Activated CD4-positive, alpha-beta T cell treated with anti-CD3 and anti-CD28 coated beads, Interleukin-2, amount 10 ng/mL, durations not matched to agents 24 days and 14 days (primary cell): ENCODE measurements at places on chromosomes 1 and 21. TPM values are rescaled to one million over a fixed set of nuclear protein-coding genes. Genes with fewer than 3 reads are reported as not detected.

The KRTAP11-1 gene
- not detected in 2 replicates for total RNA-seq

The PEX10 gene
- 22.3 and 24.2 TPM in 2 replicates for total RNA-seq

The RGSL1 gene
- total RNA-seq: not detected in 2 replicates

DNA sequence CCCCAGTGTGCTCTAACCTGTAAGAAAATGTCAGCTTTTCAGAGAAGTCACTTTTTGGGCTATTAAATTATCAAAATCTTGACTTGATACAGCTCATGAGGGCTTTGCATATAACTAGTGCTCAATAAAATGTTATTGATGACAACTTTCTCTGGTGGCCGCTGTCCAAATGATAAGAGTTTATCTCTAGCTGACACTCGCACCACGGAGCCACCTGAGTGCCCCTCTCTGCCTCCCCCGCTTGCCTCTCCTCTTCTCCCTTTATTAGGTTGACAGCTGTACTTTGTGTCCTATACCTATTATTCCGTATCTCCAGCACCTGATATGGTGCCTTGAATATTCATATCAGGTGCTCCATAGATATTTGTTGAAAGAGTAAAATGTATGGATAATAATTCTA is 82.8 kb downstream of the PHTF1 start:
- H3K36me3 ChIP-seq: no peaks in the 10 kb centered on the region
- no peak for DNase-seq
- no peak overlapping the region for H3K4me3 ChIP-seq
- H3K4me1 ChIP-seq: peaks cover 10% of the 10 kb centered on the region
- no peaks in the 10 kb centered on the region for H3K27me3 ChIP-seq
- no peak overlapping the region for H3K27ac ChIP-seq

The DCDC2B gene
- total RNA-seq: 0.12 TPM in 1 of 2 replicates, not detected in the other

- DNase-seq: no peak
- no peaks in the 10 kb centered on the region for H3K36me3 ChIP-seq
- no peak overlapping the region for H3K27ac ChIP-seq
- peaks cover 10% of the 10 kb centered on the region for H3K27me3 ChIP-seq
Measured at GRCh38 chr21:44486302-44486701, 31.0 kb downstream of the LRRC3 start.

- peaks cover 2% of the 10 kb centered on the region for H3K4me1 ChIP-seq
- H3K27me3 ChIP-seq: no peaks in the 10 kb centered on the region
- H3K27ac ChIP-seq: peak overlapping the region; percentile 18
- H3K36me3 ChIP-seq: peaks cover 25% of the 10 kb centered on the region
- H3K4me3 ChIP-seq: no peak overlapping the region
Measured at GRCh38 chr1:36182734-36183133, 26.8 kb downstream of the MAP7D1 start.

DNA sequence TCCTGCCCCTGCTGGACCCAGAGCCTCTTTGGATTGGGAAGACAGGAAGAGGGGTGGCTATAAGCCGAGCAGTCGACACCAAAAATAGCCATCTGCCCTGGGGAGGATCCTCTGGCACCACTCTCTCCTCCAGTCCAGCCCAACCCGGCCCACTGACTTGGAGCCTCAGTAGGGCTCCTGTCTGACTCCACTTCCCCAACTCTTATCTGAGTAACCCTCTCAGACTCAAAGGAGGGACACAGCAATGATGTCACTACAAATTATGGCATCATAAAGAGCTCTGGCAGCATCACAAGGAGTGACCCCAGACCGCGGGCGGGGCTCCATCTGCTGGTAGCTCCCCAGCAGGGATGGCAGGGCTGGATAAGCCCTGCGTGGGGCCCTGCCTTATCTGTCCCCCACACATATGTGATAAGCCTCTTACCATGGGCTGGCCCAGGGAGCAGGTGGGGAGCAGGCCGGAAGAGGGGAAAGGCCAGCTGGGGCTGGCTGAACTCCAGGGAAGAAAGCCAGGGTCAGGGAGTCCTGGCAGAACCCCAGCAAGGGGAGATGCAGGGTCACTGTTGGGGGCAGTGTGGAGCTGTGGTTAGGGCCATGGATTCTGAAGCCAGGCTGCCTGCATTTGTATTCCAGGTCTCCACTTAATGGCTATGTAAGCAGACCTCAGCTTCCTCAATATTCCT is 4.6 kb upstream of the SLC6A9 start:
- H3K36me3 ChIP-seq: no peaks in the 10 kb centered on the region
- H3K27me3 ChIP-seq: peaks cover 9% of the 10 kb centered on the region
- peak; percentile 59 for DNase-seq
- peaks cover 18% of the 10 kb centered on the region for H3K4me1 ChIP-seq
- no peak overlapping the region for H3K4me3 ChIP-seq
- no peak overlapping the region for H3K27ac ChIP-seq

The RGS8 gene
- not detected in 2 replicates for total RNA-seq

- no peak overlapping the region for H3K4me3 ChIP-seq
- H3K4me1 ChIP-seq: no peaks in the 10 kb centered on the region
- no peaks in the 10 kb centered on the region for H3K36me3 ChIP-seq
- no peak for DNase-seq
- H3K27ac ChIP-seq: no peak overlapping the region
Measured at GRCh38 chr1:12551584-12551983, 66.4 kb downstream of the DHRS3 start.

GRCh38 chr1:162007466-162007865 is 16.2 kb downstream of the OLFML2B start:
- no peaks in the 10 kb centered on the region for H3K36me3 ChIP-seq
- no peak overlapping the region for H3K27ac ChIP-seq
- DNase-seq: no peak
- H3K4me1 ChIP-seq: peaks cover 10% of the 10 kb centered on the region

The CELA3B gene
- not detected in 2 replicates for total RNA-seq

- no peaks in the 10 kb centered on the region for H3K4me1 ChIP-seq
- H3K4me3 ChIP-seq: no peak overlapping the region
- no peaks in the 10 kb centered on the region for H3K27me3 ChIP-seq
- no peaks in the 10 kb centered on the region for H3K36me3 ChIP-seq
Measured at GRCh38 chr1:106185089-106185488, 871.4 kb upstream of the PRMT6 start.

DNA sequence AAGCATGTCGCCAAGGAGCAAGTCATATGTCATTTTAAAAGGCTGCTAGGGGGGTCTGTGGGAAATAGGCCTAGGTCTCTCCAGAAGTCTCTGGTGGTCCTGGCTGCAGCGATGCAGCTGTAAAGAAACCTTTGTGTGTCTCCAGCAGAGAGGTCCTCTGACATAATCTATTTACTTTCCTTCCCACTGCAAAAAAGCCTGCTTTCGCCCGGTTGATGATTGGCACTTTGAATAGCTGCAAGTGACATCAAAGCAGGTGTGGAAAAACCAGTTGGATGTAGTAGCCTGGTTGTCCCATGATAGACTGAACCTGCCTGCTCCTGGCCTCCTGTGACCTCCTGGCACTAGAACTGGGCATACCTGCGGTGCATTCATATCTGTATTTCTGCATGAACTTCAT is 13.8 kb downstream of the RASSF5 start:
- peaks cover 7% of the 10 kb centered on the region for H3K4me1 ChIP-seq
- H3K36me3 ChIP-seq: no peaks in the 10 kb centered on the region
- DNase-seq: no peak
- no peaks in the 10 kb centered on the region for H3K27me3 ChIP-seq

DNA sequence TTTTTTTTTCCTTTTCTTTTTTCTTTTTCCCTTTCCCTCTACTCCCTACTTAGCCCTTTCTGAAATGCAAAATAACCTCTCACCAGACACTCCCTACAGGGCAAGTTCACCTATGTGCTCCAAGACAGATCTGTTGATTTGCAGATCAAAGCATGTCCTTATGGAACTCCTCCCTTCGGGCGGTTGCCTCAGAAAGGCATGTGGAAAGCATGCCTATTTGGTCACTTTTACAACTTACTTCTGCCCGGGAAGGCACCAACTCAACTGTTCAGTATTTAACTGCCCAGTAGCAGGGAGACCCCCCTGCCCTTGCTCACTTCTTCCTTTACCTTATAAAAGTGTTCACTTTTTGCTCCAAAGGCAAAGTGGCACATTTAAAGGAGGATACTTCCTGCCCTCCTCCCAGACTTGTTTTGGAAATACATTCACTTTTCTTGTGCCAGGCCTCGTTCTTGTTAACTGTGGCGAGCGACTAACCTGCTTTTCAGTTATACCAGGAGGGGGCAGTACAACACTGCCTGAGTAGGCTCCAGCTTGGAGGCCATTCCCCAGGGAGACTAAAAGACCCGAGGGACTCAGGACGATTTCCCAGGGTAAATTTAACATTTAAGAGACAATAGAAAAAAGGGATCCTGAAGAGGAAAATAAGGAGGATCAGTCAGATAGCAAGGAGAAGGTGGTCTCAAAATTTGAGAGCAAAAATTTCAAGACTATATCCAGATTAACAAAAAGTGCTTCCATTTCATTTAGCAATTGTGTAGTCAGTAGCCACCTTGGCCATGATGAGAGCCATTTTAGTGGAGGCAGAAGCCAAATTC is 12.3 kb upstream of the SLAMF7 start:
- H3K4me3 ChIP-seq: no peak overlapping the region
- peaks cover 22% of the 10 kb centered on the region for H3K4me1 ChIP-seq
- no peak overlapping the region for H3K27ac ChIP-seq
